Hematopoietic multipotent progenitor cell treated with erythropoietin and hydrocortisone succinate and interleukin-3 and kit ligand, for 4 days (in vitro differentiated cells): ENCODE measurements at places on chromosomes 16 and 17.

DNA sequence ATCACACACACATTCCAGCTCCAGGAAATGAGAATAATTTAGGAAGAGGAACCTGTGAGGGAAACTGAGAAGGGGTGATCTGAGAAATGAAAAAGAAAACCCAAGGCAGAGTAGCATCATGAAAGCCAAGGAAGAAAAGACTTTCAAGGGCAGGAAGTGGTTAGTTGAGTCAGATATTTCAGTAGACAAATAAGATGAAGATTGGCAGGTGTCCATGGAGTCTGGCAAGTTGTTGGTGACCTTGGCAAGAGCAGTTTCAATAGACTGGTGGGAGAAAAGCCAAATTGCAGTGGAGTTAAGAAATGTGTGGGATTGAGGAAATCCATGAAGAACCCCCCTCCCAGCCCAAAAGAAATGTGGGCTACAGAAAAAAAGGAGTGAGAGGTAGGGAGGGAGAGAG, 10.7 kb downstream of the GNAO1 start:
- peak; percentile 34 for DNase-seq

DNA sequence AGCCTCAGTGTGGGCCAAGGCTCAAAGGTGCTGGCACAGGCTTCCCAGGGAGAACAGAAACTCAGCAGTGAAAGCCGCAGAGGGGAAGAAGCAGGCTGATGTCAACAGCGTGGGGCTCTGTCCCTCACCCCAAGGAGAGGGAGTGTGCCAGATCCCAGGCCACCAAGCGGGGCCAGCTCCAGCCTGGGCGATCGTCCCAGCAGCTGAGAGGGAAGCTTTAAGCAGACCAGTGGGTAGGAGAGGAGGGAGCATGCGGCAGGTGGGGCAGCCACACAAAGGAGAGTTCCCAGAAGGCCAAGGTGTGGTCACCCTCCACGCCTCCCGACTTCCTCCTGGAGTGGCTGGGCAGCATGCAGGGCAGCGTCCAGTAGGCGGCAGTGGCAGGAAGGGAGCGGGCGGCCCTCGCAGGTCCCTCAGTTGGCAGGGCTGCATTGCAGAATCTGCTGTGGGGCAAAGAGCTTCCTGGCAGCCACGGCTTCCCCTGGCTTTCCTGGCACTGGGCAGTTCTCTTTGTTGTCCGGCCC, 6.0 kb downstream of the SYNGR2 start:
- no peak for DNase-seq

DNA sequence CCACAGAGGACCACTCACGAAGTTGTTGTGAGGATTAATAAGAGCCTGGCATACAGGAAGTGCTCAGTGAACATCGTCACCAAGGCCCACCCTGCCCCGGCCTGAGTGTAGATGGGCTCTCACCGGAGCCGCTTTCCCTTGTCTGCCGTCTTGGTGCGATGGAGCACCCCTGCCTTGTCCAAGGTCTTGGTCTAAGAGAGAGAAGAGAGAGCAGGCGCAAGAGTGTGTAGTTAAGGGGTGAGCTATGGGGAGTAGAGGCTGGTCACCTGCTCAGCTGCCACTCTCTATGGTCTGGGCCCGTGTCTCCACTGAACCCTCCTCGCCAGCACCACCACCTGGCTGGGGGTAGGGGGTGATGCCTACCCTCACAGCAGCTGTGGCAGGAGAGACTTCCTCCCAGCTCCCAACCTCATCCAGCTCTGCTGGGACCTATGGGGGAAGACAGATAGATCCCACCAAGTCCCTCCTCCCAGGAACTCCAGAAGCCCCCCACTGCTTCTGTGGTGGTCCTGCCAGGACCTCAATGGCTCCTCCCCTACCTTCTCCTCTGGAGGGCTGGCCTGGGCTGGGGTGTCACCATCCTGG, 28.7 kb downstream of the ARHGAP27 start:
- no peak for DNase-seq

DNA sequence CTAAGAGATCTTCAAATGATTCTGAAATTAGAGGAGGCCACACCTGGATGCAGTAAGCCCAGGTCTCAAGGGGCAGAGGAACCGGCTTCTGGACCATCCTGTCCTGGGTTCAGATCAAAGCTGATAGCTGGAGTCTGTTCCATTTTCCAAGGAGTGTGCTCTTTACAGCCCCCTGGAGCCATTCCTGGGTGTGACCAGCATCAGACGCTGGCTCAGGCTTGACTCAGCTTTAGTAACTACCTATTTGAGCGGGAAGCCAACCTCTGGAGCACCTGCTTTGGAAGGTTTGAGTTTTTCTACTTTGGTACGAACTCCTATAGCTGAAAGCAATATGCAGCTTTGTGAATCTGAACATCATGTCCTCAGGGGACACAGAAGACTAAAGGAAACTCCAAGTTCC, 12.9 kb upstream of the BBS2 start:
- no peak for DNase-seq

DNA sequence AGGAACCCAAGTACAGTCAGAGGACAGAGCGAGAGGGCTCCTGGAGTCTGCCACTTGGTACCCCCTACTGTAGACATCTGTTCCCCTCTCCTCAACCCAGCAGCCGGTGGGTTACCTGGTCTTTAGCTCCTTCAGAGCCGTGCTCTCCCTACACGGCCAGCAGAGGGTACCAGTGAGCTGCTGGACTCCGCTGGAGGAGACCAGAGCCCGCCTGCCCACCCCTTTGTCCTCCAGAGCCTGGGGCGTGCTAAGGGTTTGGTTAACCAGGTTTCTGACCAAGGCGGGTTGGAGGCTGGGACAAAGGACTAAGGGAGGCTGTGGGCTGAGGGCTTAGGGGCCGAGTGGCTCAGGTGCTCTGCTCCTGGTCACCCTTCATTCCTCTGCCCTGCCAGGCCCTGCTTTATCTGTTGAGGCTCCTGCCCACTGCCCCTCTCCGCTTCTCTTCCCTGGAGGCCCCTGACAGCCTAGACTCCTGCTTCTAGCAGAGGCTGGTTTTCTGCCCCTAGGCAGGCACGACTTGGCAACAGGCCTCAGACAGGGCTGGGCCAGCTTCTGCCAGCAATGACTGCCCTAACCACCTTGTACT, 2.7 kb upstream of the HSD11B2 start:
- peak; percentile 81 for DNase-seq

DNA sequence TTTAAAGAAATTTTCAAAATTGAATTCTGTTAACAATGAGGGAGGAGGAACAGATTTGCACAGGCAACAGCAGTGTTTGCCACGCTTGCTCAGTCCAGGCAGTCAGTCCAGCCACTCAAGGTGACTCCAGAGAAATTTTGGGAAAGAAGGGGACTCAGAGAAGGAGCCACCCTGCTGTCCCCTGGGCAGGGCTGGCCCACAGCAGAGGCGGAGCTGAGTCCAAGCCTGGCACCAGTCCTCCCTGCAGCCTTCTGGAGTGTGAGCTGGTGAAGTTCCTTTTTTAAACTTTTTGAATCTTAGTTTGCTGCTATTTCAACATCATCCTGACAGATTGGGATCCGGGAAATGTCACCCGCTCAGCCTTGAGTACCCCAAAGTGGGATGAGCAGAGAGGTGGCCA, 14.5 kb upstream of the SLC47A2 start:
- no peak for DNase-seq

GRCh38 chr16:20612551-20613480, 36.6 kb upstream of the ACSM2B start:
- no peak for DNase-seq

DNA sequence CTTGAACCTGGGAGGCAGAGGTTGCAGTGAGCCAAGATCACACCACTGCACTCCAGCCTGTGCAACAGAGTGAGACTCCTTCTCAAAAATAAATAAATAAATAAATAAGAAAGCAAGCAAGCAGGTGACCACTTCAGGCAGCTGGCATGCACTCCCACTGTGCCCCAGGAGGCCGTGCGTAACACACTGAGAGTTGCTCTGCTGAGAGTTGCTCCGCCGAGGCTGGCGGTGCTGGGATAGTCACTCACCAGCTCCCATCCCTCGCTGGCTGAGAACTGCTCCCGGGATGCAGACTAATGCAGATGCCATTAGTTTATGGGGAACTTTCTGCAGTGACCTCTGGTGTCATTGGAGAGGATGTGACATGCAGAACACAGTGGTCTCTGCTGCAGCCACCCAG, 105.7 kb upstream of the PLCG2 start:
- no peak for DNase-seq
